Right ventricle myocardium inferior (tissue), 1 donor: ENCODE measurements at places on chromosomes 6 and 20. TPM values are rescaled to one million over a fixed set of nuclear protein-coding genes. Genes with fewer than 3 reads are reported as not detected.

Gene POU5F1
- 0.51 TPM for total RNA-seq

Gene TP53TG5
- total RNA-seq, result 0.73 TPM

Gene NKX2-4
- not detected for total RNA-seq

DNA sequence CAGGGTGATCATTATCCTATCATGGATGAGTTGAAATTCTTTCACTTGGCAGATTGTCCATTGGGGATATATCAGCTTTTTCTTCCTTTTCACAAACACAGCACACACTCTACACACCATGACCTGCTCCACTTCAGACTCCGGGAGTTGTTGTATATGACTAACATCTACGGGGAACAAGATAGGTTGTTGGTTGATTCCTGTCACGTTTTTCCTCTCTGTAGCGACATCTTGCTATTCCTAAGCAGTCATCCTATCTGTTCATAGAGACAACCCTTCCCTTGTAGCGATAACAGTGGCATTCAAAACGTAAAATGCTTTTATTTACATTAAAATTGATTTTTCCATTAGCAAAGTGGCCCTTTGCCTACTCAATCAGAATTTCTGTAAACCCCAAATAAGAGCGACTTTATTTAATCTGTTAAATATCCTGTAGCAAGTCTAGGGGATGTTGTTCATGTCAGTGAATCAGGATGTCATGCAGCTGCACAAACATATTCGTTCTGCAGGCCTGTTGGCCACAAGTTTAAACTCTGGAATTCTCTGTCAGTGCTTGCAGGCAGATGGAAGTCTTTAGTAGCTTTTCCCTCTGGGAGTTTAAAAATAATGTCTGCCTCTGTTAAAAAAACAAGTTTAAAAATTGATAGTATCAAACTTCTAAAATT, 23.1 kb downstream of the PHACTR2 start:
- no peak for DNase-seq

GRCh38 chr6:5287205-5287965, 26.1 kb downstream of the FARS2 start:
- peak; percentile 71 for DNase-seq

DNA sequence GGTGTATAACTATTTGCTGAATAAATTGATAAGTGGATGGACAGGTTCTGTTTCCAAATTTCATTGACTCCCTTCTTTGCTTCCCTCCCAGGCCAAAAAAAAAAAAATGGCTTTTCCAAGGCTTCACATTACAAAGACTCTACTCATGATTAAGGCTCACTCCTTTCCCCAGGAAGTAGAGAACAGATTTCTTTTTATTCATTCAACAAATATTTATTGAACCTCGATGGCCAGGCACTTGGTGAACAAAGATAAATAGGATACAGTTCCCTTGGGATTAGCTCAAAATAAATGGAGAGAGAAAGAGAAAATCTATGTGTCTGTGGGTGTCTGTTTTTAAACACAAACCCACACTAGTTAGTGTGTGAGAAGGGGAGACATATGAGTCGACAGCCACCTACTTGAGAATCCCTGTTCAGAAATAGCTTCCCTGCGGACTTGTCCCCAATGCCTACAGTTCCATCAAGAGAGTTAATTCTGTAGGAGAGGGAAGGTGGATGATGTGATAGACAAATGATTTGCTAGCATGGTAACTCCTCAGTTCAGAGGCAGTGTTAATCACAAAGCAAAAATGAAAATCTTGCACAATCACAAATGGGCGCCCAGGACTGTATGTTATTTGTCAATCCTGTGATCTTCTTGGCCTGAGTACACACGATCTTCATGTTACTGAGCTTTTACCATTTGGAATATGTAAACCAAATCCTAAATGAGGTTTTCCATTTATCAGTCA, 20.3 kb downstream of the TRAF3IP2 start:
- no peak for DNase-seq

GRCh38 chr6:153553627-153554026, 422.5 kb upstream of the RGS17 start:
- no peak for DNase-seq

DNA sequence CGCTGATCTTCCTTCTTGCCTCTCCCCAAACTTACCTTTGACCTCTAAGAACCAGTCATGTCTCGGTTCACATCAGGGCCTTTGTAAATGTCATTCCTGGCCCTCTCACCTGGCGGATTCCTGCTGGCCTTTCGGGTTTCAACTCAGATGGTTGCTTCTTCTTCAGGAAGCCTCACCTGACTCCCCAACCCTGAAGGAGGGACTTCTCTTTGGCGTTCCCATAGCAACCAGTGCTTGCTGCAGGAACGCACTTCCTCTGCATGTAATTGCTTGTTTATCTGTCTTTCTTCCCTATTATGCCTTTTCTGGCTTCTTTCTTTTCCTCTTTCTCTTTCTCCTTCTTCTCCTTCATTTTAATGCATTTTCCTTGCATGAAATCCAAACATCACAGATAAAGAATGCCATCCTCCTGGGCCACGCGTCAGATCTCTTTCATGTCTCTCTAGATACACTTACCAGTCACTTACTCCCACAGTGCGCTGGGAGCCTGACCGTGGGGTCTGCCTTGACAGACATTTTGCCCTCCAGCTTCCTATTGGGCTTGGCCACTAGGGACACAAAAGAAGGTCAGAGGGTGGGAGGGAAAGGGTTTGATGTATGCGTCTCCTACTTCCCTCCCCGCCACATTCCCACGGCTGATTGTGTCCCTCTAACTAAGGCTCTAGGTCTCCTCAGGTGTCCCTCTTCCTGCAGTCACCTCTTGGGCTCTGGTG, 295.7 kb upstream of the TSHZ2 start:
- DNase-seq, result no peak

- DNase-seq, result no peak
Observed at GRCh38 chr6:53646606-53647005, 18.9 kb downstream of the KLHL31 start.

DNA sequence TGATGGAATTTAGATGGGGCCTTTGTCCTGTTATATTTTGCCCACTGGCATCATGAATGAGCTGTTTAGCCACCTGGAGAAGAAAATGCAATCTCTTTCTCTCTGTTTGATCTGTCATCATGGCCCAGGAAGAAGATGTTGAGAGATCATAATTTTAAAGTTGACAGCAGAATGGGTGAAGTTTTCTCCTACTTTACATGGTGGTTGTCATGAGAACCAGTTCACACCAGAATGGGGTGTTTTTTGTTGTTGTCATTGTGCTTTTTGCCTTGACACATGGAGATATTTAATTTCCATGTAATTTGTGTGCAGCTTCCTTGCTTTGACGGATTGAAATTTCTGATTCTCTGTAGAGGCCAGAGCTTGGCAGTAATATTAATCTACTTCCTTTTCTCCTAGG, 122.5 kb downstream of the FARS2 start:
- DNase-seq, result no peak
